AG10803 (cell line): ENCODE measurements at places on chromosomes 2 and 18.

DNA sequence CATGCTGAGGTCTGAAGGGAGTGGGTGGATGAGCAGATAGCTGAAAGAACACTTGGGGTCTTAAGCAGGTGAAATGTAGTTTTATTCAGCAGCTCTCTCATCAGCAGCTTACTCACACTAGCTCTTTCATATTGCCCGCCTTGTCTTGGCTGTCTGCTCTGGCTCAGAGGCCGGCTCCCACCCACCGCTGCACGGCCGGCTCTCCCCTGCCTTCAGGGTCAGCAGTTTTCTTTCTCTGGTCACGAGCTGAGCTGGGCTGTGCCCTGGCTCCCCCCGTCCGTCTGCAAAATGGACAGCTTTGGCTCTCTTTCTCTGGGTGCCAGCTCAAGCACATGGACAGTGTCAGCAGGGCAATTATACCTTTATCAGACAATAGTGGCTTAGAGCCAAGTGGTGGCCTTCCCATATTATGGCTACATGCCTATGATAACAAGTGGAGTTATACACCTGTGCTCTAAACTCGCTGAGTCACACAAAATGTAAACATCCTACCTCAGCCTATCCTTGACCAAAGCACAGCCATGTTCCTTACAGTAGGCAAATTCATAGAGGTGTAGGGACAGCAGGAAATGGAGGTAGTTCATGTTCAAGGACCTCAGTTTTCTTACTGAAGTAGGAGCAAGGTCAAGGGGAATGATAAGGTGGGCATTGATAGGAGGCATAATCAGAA is 224.8 kb downstream of the SOCS6 start:
- DNase-seq = no peak

DNA sequence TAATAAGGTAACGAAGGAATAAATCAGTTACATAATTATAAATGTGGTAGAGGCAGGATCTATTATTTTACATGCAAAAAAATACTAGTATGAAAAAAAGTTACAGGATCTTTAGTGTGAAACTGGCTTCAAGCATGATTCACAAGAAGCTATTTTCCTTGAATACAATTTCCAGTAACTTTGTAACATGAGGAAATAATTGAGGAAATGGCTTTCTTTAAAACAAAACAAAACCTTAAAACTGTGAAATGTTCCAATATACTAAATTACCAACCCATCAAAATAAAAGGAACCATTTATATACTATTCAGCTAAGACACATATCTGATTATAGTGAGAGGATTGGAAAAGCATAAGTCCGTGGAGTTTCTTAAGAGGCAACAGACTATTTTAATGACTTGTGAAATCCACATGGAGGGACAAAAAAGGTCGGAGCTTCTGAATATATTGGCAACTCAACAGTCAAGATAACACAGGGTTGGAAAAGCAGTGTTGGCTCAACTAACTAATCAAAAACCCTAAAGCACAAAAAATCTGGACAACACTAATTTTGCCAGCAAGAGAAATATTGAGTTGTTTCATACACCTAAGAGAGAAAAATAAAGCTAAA is 10.6 kb downstream of the IRS1 start:
- DNase-seq = peak; percentile 42

DNA sequence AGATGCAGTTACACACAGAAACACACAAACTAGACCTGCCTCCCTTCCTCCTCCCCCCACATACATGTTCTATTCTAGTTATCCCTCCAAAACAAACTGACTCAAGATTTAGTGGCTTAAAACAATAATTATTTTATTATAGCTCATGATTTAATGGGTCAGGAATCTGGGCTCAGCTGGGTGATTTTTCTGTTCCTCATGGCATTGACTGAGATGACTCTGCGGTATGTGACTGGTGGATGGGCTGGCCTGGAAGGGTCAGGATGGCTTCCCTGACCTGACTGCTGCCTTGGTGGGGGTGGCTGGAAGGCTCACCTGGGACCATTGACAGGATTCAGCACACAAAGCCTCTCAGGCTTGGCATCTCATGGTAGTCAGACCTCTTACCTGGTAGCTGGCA is 33.7 kb upstream of the NTSR2 start:
- peak; percentile 34 for DNase-seq

DNA sequence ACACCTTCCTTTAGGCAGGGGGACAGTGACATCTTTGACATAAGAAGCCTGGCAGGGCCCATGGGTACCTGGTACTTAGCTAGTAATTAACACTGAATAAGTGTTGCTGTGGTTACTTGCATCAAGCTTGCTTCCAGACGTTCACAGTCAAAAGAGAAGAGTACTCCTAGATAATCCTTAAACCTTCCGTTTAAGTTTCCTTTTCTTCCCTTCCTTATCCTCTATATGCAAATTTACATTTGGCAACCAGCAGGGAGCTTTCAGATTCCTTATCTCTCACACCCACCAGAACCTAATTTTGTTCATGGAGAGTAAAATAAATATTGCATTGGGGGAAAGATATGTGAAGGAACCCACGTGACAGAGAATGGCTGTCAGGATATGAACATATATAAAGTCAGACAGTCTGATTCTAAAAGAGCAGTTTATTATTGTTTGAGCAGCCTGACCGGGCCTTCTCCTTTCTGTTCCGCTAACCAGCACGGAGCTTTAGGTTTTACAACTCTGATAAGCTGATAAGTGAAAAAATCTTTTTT is 7.8 kb upstream of the RAB31 start:
- DNase-seq = no peak

DNA sequence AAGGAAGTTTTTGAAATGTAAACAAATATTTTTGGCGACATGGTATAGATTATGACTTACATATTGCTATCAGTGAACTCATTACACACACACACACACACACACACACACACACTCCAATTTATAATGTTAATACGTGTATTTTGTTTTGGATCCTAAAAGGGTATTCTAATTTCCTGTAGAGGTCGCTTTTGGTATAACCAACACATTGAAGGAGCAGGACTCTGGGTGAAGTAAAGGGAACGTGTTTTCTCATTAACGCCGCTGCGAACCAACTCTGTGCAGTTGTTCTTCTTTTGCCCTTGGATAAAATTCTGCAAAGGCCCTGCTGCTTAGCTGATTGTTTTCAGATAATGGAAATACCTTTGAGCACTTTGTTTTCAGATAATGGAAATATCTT is 190.4 kb downstream of the PMAIP1 start:
- DNase-seq = peak; percentile 11

DNA sequence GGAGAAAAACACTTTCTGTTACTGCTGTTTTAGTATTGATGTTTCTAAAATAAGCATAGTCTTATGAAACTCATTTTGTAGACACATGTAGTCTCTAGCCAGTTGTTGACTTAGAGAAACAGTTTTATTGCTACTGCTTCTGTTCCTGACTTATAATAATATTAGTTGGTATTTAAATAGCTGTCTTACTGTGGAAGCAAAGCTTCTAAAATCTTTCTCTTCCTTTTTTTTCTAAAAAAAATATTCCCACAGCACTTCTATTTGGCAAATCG is 121.8 kb downstream of the MTX2 start:
- no peak for DNase-seq

DNA sequence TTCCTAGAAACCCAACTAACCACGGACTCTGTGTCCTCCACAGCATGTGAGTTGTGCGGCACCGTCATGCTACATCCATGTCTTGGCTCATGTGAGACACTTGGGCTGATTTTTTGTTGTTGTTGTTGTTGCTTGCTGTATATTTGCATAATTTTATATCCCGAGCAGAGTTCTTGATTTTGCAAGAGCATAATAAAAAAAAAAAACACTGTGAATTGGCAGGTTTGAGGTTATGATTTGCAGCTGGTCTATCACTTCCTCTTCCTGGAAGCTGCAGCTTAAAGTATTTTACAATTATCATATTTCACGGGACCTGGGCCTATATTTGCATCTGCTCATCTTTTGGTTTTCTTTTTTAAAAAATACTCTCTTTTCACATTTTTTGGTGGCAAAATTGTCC is 142.3 kb upstream of the NRP2 start:
- no peak for DNase-seq

GRCh38 chr2:150090031-150090430 is 397.4 kb downstream of the RND3 start:
- no peak for DNase-seq

GRCh38 chr2:139864821-139865302 is 1084.7 kb upstream of the NXPH2 start:
- no peak for DNase-seq

- DNase-seq = no peak
Observed at GRCh38 chr2:237496428-237496827, 9.4 kb downstream of the MLPH start.

DNA sequence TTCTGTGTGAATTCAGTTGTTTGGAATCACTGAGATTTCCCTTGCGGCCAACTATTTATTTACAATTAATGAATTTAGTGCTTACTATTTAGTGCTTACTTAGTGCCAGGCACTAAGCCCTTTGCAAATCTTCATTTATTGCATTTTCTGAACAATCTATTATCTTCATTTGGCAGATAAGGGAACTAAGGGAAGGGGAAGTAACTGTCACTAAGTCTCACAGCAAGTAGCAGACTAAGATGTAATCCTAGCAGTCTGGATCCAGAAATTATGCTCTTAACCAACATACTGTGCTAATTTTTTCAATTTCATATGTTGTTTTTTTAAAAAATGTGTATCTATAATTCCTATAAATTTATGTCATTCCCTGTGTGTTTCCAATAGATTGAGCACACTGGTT is 214.4 kb upstream of the EPC2 start:
- DNase-seq = no peak

- DNase-seq = peak; percentile 43
Observed at GRCh38 chr2:12965540-12966269, 249.0 kb downstream of the TRIB2 start.

DNA sequence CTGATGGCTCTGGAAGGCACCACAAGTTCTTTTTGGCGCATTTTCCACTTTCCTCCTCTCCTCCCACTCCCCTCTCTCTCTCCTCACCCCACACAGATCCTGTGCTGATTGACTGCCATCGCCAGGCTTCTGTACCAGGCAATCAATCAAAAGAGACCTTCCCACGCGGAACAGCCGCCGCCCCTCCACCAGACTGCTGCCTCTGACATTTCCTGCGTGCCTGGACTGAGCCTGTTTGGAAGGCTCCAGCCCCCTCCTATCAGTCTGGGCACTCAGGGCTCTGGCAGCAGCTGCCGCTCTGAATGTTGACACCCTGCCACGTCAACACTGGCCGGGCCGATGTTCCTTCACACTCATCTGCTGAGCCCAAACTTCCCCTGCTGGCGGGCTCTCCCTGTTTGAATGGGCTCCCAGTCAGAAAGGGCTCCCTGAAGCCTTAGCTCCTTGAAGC is 467.7 kb downstream of the EPHA4 start:
- peak; percentile 49 for DNase-seq
